Activated T-cell treated with anti-CD3 and anti-CD28 coated beads for 48 hours (primary cell): ENCODE measurements at places on chromosomes 1 and 21.

DNA sequence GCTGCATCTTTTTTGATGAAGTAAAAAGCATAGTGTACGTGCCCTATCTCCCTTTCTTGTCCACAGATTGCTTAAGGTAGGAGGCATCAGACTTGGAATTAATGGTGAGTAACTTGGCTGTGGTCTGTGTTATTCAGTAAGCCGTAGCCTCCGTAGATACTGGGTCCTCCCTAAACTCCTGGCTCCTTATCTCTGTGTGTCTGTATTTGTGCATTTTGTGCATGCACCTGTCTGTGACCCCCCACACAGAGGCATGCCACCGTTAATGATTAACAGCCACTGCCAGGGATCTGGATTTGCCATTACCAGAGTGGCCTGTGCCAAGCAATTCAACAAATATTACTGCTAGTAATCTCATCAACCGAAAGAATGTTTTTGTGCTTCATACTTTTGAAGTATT lies 31.9 kb downstream of the MAP3K21 start:
- DNase-seq: no peak

- no peak for DNase-seq
Measured at GRCh38 chr1:171128463-171128862, 37.8 kb downstream of the FMO3 start.

GRCh38 chr1:191608367-191608766 lies 549.9 kb upstream of the RGS18 start:
- DNase-seq: no peak

- DNase-seq: peak; percentile 27
Measured at GRCh38 chr21:45266518-45267389, 20.9 kb downstream of the POFUT2 start.

DNA sequence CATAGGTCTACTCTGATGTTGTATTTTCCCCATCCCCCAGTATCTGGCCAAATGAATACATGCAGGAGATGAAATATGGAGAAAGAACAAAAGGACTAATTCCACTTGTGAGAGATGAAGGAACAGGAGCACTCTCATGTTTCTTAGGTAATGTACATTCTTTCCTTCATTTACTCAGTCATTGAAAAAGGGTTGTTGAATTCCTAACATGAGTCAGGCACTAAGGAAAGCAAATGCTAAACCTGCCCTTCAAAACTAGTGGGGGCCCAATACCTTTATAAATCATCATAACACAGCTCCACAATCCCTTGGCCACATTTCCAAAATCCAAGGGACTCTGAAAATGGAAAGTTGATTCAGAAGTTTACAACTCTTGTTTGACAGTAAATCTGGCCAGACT lies 94.3 kb downstream of the DIRAS3 start:
- DNase-seq: no peak
